ENCODE measurements at places on chromosomes 11 and 22. TPM values are rescaled to one million over a fixed set of nuclear protein-coding genes. Genes with fewer than 3 reads are reported as not detected.
A peak's percentile ranks its signal among the peaks of the same experiment; 100 is the strongest.

DNA sequence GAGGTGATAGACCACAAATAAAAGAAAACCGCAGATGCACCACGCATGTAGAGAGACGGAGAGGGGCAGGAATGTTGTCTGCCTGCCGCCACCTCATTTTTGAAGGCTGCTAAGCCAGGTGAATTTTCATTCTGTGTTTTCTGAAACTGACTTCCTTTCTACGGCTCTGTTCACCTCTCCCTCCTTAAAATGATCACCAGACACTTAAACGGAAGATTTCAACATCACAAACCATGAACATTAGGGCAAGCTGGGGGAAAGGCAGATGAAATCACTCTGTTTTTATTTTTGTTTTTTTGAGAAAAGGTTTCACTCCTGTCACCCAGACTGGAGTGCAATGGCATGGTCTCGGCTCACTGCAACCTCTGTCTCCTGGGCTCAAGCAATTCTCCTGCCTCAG lies 232.4 kb downstream of the MIAT start:
- no peak for DNase-seq

DNA sequence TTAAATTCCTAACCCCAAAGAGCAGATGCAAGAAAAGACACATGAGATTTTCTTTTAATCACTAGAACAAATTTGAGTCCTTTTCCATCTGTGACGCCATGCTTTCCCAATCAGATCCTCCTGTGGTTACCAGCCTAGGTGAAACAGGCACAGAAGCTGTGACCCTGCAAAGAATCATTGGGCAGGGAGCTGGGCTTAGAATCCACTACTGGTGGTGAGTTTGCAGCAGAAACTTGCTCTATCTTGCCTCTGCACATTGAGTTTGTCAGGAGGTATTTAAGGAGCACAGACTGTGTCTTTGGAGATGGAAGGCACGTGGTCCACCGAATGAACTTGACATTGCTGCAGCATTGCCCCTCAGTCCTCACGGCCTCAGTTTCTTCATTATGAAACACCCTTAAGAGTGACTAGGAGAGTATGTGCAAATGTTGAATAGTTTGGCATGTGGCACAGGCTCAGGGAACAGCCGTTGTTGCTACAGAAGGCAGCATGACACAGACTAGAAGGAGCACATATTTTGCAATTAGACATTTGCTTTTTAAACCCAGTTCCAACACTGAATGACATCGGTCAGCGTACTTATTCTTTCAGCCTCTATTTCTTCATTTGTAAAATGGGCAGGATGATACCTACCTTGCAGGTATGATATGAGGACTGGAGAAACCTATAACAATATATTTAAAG lies 127.6 kb downstream of the DBX1 start:
- no peak for DNase-seq

DNA sequence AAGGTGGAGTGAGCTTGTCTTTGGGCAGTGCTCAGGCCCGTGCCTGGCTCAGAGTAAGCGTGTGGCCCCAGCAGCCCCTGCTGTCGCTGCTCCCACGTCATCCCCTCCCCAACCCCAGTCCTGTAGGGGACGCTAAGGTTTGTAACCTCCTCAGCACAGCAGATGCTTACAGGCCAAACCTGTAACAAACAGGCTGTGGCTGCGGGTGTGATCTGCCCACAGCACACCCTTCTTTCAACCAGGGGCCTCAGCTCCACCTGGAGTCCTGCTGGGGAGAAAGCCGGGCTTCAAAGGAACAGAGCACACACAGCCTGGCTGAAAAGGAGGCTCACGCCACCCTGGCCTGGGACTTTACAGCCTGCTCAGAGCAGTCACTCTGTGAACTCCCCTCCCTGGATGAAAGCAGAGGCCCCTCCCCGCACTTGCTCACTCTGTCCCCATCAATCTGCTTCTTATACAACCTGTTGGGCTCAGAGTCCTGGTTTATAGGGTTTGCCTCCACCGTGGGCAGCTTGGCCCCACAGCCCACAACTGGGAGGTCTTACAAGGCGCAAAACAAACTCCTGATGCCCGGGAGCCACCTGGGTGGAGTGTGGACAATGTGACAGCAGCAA lies 54.3 kb downstream of the SCUBE1 start:
- no peak for DNase-seq

DNA sequence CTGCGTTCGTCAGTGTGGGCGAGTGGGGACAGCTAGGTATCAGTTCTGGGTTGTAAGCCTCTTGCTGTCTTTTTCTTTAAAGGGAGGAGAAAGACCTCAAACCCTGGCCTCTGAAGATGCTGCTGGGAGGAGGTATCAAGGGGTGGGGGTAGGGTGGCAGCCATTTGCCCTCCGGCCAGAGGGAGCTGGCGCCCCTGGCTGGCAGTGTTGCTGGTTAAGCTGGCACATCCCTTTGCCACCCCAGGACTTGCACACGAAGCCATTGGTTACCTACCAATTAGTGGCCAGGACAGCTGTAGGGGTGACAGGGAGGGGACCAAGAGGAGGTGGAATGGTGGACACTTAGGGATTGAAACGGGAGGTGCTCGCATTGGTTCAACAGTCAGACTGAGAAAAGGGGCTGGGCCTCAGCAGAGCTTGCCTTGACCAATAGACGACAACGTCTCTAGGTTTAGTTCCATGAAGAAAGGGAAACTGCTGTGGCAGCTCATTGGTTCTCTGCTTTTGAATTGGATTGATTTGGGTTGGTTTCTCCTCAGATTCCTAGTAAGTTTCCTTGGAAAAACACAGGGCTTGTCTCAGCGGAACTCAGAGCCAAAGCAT lies 77.9 kb downstream of the ST3GAL4 start:
- DNase-seq = no peak

GVQW3 gene
- 1.2 TPM for total RNA-seq

GRCh38 chr11:60764879-60765278 lies 8.2 kb downstream of the MS4A15 start:
- no peak for DNase-seq

NXPE2 gene
- total RNA-seq = not detected

DNA sequence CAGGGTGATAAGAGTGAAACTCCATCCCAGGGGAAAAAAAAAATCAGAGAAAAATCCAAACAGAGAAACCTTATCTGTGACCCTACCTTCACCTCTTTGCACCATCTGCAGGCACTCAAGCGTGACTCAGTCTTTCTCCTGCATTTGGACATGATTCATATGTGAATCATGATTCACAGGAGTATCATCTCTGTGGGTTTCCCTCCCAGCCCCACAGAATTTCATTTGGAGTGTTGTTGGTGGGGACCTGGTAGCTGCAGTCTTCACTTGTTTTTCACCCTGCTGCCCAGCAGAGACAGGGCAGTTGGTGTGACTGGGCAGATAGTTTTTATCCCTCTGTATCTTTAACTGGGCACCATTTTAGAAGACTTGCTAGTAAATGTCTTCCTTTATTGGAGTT lies 75.7 kb downstream of the DEPDC5 start:
- no peak for DNase-seq

- DNase-seq = no peak
Measured at GRCh38 chr11:86641537-86642261, 30.7 kb downstream of the ME3 start.

DNA sequence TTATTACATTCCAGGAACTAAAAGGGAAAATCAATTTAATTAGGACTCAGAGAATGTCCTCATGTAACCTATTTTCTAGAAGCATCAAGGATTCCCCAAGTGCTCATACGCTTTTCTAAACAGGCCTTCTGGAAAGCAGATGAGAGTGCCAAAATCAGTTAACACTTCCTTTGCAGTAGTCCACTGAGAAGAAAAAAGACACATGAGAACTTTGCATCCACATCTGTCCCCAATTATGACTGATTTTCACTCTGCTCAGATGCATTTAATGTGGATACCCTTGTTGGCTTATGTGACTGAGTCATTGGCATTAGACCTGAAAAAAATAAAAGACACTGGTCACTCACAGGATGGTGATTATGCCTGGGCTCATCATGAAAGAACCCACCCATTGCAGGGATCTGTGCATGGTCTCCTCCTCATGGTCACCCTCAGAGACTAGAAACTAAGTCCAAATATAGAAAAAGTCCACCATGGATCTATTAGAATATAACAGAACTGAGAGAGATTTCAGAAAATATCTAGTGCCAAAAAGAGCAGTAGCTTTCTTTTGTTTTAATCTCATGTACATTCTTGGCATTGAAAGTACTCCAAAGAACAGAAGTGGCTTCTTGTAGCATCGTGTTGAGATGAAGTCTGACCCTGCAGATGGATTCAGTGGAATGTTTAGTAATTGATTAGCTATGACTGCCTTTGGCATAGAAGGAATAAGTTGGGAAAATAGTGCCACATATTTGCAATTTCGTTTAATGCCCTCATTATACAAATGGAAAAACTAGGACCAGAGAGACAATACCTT lies 48.8 kb upstream of the FIBIN start:
- DNase-seq = no peak

SART1 gene
- 26.0 TPM for total RNA-seq

DNA sequence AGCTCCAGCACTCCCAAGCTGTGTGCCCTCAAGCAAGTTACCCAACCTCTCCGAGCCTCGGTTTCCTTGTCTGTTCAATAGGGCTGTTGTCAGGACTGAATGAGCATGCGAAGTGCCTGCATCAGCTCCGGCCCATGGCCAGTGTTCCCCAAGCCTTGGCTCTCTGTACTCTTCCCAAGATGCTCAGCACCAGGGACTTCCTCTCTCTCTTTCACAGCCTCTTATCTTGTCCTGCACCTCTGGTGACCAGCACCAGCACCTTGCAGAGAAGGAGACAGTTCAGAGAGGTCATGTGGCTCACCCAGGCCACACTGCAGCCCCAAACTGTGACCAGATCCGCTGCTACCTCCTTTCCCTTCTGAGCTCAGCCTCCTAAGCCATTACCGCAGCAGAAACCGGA lies 120.3 kb upstream of the ANO1 start:
- DNase-seq = no peak

- DNase-seq = no peak
Measured at GRCh38 chr11:119347242-119347641, 737 bp upstream of the MFRP start.

DNA sequence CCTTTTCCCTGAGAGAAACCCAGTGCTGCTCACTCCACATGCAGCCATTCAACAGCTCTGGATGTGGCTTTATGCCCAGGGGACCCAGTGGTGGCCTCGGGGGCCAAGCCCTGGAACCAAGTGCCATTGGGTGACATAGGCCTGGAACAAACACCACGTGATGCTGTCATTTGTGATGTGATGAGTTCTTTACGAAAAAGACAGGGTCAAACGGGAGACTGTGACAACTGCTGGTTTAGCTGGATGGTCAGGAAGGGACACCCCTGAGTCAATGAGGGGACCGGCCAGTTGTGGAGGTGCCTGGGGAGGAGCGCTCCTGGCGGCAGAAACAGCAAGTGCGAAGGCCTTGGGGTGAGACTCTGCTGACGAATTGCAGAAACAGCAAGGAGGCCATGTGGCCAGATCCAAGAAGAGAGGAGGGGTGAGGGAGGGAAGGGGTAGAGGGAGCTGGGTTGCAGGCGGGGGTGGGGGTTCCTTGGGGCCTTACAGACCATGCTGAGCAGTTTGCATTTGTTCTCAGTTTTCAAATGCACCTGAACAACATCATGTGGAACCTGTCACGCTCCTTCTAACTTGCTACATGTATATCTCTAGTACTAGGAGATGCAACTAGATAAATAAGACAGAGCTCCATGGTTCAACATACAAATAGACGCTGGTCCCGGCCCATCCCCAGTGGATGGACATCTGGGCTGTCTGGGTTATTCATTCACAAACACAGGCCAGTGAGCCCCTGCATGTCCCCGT lies 56.1 kb downstream of the IGLL5 start:
- DNase-seq = peak; percentile 94

GRCh38 chr11:99065121-99065520 lies 44.4 kb downstream of the CNTN5 start:
- DNase-seq = no peak

- no peak for DNase-seq
Measured at GRCh38 chr22:19757140-19757984, 3.2 kb upstream of the TBX1 start.

NEU3 gene
- 5.6 TPM for total RNA-seq

DNA sequence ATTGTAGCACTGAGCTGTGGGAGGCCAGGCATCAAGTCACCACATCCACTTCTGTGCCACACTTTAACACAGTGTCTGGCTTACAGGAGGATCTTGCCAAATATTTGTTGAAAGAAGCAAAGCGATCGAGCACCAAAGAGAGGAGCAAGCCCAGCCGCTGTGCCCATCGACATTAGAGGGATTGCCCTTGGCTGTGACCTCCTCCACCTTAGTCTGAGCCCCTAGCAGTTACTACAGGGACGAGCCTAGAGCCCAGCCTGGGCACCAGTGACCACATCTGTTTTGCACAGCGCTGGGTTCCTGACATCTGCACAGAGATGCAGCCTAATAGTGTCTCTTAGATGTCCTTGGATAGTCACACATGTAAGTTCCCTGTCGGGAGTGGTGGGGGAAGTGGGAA lies 17.7 kb downstream of the GRIK4 start:
- DNase-seq = no peak

GRM5 gene
- total RNA-seq = not detected

All from vagina (tissue), 2 donors.